ENCODE measurements at places on chromosomes 1 and 21. TPM values are rescaled to one million over a fixed set of nuclear protein-coding genes. Genes with fewer than 3 reads are reported as not detected.

The FABP3 gene
- 242 TPM for polyA plus RNA-seq

The MPZL1 gene
- polyA plus RNA-seq, result 27.5 TPM

The GPR161 gene
- polyA plus RNA-seq, result 2.0 TPM

The SPATA21 gene
- polyA plus RNA-seq, result not detected

The LIPI gene
- 0.43 TPM for polyA plus RNA-seq

Measured in Purkinje cell (primary cell).